ENCODE measurements at places on chromosomes 1 and 21.

DNA sequence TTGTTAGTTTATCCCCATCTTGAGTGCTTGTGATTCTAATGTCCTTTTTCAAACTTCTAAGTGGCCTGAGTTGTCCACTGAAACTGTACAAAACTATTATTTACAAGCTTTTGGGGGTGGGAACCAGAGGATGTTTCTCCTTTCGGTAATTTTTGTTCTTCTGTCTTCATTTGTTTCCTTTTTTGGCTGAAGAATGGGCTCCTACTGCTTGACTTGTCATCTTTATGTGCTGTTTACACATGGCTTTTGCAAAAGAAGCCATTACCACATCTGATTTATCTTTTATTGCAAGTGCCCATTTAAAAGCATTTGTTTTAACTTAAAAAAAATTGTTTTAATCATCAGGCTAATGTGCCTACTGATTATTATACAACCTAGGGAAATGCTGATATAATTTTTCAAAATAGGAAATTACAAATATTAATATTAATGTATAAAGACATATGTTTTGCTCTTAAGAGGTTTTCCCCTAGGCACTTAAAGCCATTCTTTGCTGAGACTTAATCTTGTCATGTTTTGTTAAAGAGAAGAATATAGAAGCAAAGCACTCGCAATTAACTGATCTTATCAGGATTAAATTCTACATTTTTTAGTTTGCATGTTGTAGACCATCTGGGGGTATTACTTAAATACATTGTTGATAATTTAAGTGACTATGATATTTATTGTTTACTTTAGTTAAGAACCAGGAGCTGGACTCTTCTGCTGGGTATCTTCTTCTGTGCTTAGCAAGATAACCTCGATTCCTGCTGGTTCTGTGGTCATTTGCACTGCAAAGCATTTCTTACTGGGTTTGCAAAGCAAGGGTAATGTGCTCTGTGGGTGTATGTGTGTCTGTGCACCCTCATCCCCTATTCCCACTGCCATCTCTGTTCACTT lies 40.1 kb downstream of the TMEM200B start:
- no peak for DNase-seq

DNA sequence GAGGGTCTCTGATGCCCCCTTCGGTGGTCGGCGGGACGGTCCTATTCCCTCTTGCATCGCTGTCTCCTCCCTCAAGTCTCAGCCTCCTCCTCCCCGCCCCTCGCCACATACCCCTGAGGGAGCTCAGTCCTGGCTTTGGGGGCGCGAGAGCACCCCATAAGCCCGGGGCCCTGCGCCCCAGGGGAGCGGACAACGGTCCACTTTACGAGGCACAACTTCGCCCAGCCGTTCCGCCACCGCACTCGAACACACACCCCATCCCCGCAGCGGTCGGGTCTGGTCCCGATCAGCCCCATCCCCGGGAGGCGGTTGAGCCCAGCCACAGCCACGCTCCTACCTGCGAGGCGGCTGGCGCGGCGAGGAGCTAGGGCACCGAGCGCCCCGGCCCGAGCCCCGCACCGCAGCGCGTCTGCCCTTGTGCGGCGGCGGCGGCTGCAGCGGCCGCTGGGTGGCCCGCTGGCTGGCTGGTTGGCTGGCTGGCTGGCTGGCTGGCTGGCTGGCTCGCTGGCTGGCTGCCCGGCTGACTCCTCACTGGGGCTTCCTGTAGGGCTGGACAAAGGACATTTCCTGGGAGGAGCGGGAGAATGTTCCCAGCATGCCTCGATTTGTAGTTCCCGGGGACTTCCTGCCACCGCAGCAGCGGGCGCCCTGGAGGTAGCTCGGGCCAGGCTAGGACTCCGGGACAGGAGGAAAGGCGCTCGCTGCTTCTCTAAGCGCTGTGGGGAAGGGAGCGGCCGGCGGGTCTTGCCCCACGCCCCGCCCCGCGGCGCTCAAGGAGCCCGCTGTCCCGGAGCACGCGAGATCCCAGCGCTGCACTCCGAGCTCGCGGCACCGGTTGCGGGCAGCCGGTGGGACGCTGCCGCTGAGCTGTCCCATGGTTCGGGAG lies at the start of gene ZNF697:
Gene ZNF697, minus strand, starts transcription at position 533 of the 886 bp plus-strand sequence. CDS start 22,166 bp downstream, outside the sequence.
- peak; percentile 1 for DNase-seq

DNA sequence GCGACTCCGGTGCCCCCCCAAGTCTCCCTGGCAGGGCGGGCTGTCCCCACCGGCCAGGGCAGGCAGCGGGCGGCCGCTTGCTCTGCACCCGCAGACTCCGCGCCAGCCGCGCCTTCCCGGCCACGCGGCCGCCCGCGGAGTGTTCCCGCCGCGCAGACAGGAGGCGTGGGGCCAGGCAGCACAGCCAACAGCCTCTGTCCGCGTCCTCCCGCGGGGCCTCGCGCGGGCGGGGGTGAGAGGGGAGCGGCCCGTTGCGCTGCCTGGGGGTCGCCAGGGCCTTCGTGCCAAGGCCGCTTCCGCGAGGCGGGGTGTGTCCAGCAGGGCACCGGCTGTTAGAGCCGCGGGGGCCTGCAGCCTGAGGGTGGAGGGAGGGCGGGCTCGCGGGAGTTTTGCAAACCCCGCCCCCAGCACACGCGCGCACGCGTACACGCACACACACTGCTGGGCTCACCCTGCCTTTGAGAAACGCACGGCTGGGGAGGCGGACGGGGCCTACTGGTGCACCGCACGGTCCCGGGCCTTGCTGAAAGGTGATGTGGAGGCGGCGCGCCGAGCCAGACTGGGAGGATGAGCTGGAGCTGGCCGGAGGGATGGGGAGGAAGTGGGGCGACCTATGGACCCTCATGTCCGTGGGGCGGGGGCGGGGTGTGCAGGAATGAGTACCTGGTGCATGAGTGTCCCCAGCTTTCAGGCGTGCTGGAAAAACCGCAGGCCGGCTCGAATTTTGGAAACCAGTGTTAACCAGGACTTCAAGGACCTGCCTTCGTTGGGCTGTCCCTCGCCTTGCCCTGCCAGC lies 41.5 kb downstream of the KIAA1614 start:
- peak; percentile 53 for DNase-seq

DNA sequence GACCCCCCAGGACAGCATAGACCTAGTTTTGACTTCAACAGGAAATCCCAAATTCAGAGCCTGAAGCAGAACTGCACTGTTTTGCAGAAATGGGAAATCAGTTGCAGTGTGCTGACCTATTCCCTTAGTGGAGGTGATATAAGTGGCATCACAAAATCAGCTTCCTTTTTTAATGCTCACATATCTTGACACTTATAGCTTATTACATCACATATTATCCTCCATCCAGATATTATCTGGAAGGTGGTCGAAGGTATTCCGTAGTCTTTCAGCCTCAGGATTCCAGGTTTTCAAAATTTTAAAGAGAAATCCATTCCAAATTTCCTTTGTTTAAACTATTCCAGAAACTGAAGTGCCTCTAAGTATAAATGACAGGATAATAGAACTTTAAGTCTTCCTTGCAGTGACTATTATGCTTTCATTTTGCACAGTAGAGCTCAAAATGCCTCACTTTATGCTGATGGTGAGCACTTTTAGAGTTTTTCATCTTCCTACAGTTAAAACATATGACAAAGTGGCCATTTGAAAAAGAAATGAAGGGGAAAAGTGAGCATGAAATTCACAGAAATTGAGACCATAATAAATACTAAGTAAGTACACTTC lies 106.4 kb upstream of the DPYD start:
- no peak for DNase-seq

DNA sequence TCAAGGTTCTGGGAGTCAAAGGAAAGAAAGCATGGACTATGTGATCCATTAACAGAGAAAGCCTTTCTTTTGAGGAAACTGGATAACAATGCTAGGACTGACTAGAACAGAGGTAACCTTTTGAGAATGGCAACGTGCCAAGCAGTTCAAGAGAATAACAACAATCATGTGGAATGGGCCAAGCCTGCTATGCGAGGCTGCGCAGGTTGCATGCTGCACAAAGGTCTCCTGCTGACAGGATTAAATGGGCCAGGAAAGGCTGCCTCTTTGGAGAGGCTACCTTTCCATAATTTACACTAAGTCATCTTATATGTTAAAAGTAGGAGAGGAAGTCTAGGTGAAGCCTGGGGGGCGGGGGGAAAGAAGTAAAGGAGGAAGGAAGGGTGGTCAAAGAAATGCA lies 5.8 kb downstream of the PCNX2 start:
- DNase-seq = no peak

DNA sequence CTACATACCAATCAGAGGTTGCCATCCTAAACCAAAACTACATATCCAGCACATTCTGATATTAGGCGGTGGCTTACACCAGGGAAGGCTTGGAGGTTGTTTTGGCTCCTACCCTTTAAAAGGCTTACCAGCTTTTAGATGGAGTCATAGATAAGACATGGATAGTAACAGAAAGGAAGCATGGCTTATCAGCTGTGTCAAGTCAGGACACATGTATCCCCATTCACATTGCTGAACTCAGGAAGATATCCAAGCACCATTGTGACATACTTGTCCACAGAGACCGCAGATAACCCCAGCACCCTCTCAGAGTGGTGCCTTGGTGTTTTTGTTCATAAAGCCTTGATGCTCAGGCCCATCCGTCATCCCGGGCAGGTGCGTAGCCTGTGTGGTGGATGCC lies 39.7 kb downstream of the ADARB1 start:
- no peak for DNase-seq

DNA sequence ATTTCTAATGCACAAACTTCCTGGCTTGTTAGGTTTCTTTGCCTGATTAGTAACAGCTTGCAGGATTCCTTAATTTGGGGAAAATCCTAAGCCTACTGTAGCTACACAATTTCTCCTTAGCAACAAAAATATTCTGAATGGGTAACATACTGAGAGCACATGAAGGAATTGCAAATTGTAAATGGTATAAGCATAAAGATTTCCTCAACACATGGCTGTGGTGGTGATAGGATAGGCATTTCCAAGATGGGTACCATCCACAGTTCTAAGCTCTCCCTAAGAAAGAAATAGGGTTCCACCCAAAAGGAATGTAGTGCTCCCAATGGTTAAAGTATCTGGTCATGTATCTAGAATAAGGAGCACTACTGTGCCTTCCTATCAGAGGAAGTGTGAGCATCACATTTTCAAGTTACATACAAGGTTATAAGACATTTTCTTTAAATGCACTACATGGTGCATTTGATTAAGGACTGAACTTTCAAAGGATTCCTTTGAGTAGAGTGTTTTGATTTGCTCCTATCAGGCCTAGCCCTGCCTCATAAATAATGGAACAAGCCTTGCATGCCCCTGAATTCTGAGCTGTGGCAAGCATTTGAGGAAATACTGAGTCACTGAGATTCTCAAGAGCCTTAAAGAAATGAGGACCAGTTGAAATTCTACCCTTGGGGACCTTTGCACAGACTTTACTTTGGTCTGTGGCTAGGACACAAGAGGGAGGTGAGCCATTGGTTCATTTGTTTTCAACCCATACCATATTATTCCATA lies 286.4 kb downstream of the PTBP2 start:
- no peak for DNase-seq

GRCh38 chr1:27574871-27575831 lies 28.8 kb downstream of the AHDC1 start:
- no peak for DNase-seq

DNA sequence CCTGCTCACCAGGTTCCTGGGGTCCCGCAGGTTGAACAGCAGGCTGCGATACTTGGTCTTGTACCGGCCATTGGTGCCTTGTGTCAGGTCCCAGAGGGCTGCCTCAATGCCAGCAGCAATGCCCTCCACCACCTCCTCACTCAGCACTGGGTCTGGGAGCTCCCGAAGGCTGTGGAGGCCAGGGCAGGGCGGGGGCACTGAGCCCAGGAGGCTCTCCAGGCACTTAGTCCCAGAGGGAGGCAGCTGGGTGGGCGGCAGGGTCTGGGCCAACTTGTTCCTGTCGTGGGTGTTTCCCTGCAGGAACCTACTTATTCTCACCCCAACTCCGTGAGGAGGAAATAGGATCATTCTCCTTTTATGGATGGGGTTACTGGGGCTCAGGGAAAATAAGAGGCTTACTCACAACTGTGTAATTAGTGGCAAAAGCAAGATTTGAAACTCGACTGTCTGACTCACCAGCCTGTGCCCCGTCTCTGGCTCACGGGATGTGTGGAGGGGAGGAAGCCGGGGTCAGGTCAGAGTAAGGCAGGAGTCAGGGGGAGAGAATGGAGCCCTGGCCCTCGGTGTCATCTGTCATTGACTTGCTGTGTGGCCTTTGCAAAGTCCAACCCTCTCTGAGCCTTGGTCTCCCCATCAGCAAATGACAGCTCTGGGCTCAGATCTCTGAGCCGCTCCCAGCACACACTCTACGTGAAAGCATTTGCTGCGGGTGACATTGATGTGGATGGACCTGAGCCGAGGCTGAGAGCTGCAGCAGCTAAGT lies 17.2 kb downstream of the SPOCD1 start:
- DNase-seq = no peak

DNA sequence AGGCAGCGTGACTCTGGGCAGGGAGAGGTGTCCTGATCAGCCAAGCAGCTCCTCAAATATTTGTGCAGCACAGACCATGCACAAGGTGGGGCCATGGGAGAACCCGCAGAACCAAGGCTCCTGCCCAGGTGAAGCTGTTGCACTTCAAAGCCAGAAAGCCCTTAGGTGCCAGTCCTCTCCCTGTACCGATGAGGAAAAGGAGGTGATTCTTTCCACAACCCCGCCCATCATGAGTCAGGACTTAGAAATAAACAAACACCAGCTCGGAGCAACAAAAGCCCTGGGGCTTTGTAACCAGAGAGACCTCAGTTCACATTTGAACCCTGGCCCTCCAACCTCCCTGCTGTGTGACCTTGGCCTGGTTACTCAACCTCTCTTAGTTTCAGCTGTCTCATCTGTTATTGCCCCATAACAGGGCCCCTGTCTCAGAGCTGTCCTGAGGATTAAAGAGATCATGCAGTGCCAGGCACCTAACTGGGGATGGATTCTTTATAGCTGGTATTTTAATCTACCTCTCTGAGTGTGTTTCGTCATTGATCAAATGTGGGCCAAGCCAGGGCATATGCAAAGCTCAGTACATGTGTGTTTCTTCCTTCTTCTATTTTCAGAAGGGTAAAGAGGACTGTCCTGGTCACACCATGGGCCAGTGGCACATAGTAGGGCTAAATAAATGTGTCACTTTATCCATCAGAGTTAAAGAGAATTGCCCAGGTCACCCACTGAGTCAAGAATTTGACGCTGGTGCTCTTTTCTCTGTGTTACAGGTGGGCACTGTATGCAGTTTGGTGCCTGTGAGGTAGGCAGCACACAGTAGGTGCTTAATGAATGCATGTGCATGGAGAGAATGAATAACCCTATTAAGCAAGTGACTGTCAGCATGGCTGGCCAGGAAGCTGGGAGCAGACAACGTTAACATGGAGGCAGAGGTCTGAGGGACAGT lies 1.4 kb downstream of the LDLRAD1 start:
- DNase-seq = no peak

- no peak for DNase-seq
These were observed 65.1 kb downstream of the COL18A1 start for GRCh38 chr21:45470087-45470515.
